ENCODE measurements at places on chromosomes 11 and 22. TPM values are rescaled to one million over a fixed set of nuclear protein-coding genes. Genes with fewer than 3 reads are reported as not detected.

DNA sequence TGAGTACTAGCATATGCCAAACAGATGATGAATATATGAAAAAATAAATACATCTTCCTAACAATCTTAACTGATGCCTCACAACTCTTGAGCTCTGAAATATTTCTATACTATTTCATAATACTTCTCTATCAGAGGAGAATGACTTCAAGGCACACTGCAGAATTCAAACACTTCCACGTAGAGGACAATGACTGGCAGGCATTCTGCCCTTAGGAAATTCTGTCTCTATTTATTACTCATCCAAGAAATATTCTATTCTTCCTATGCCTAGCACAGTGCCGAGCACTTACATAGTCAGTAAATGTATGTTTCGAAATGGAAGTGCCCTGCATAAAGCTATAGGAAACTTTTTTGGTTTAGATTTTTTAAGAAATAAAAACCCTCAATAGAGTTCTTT, 809.1 kb downstream of the DLG2 start:
- DNase-seq, result no peak

GRCh38 chr22:50197000-50197800, 3.6 kb upstream of the SELENOO start:
- no peak for DNase-seq

GRCh38 chr11:126824035-126824607, 176.4 kb downstream of the KIRREL3 start:
- no peak for DNase-seq

- no peak for DNase-seq
Observed at GRCh38 chr11:119936426-119936825, 201.5 kb downstream of the TRIM29 start.

DNA sequence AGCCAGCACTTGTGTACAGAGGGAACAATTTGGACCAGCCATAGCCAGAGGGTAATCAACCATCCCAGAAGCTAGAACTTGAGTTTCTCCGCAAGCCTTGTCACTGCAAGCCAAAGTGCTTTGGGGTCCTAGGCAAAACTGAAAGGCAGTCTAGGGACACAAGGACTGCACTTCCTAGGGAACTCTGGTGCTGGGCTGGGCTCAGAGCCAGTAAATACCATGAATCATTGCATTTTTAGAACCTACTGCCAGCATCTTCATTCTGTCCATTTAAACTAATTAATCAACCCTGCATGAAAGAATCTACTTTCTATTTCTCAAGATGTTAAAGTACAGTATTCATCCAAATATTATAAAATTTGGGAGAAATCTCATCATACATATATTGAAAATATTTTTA, 20.0 kb downstream of the PATE3 start:
- DNase-seq, result no peak

DNA sequence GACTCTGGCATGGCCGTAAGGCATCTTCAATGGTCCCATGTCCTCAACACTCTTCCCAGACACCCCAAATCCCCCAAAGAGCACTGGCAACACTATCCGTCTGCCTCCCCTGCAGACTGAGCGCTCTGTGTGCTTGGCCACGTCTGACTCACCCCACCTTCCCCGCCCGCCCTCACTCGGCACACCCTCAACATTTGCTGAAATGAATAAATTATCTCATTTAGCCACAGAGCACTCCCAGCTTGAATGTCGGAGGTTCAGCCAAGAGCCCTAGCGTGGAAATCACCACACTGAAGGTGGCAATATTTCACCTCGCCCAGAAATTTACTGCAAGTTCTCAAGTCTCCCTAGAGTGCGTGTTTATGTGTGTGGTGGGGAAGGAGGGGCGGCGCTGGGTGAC, 46.6 kb upstream of the TCF20 start:
- DNase-seq, result no peak

GRCh38 chr11:88357323-88358039, 19.9 kb upstream of the CTSC start:
- DNase-seq, result no peak

DNA sequence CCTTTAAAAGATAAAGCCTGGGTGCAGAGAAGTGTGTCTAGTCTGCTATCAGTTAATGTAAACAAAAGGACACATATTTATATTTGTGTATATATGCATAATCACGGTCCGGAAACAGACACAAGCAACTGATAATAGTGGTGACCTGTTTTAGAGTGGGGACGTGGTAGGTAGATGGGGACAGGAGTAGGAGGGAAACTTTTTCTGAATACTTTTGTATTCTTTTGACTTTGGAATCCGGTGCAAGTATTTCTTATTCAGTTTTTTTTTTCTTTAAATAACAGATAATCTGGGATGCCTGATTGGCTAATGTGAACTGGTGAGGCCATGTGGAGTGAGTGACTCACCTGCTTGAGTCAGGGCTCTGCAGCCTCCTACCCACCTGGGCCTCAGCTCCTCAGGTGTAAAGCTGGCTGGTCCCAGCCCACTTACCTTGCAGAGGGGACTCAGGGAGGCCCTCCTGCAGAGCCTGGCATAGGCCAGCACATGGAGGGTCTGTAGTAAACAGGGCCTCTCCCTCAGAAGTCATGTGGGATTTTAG, 15.3 kb downstream of the MICAL2 start:
- DNase-seq, result no peak

DNA sequence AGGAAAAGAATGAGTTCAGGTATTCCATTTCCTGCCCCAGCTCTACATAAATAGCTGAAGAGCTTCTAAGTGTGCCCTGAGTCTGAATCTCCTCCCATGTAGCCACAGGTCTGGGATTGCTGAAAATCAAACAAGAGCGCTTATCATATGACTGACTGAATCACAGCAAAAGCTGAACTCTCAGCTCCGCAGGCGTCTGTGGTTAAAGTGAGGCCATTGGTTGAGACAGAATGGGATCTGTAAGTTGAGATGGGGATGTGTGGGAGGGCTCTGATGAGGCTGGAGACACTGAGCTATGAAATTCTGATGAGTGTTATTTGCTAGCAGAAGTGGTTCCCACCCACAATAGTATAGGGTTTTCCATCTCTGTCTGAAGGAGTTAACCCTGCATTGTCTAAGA, 637.0 kb downstream of the OPCML start:
- no peak for DNase-seq

MYO18B gene
- polyA plus RNA-seq, result 64.0 TPM

- DNase-seq, result no peak
Observed at GRCh38 chr11:6475936-6476335, 2.2 kb upstream of the TRIM3 start.

BTG4 gene
- not detected for polyA plus RNA-seq

DNA sequence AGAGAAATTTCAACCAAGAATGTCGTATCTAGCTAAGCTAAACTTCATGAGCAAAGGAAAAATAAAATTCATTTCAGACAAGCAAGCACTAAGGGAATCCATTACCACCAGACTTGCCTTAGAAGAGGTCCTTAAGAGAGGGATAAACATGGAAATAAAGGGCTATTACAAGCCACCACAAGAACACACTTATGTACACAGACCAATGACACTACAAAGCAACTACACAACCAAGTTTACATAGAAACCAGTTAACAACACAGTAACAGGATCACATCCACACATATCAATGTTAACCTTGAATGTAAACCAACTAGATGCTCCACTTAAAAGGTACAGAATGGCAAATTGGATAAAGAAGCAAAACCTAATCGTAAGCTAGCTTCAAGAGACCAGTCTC, 38.0 kb downstream of the TMEM123 start:
- no peak for DNase-seq

NF2 gene
- polyA plus RNA-seq, result 20.1 TPM

OTOG gene
- 0.04 TPM for polyA plus RNA-seq
